Naive thymus-derived CD4-positive, alpha-beta T cell (primary cell): ENCODE measurements at places on chromosomes 3 and 15.

GRCh38 chr15:29734917-29735572 lies 87.2 kb downstream of the TJP1 start:
- no peak for DNase-seq

- no peak for DNase-seq
Measured at GRCh38 chr15:52518487-52519371, 10.0 kb downstream of the MYO5A start.

DNA sequence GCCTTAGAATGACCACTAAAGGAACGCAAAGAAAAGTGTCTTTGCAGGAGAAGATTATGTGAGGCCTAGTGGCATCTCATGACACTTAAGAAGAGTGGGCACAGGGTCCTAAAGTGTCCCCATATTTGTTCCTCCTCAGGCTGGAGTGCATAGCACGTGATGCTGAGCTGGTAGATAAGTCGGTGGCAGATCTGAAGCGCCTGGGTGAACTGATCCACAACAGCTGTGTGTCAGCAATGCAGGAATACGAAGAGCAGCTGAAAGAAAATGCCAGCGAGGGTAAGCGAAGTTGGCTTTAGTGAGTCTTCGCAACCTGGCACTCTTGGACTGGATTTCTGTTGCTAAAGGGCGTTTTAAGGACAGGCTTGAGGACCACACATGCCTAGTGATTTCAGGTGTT lies 92.6 kb downstream of the CHD2 start:
- DNase-seq: no peak

GRCh38 chr15:43429687-43430086 lies 58.8 kb downstream of the TUBGCP4 start:
- DNase-seq: no peak
